ENCODE measurements at places on chromosomes 4 and X. TPM values are rescaled to one million over a fixed set of nuclear protein-coding genes. Genes with fewer than 3 reads are reported as not detected.

- DNase-seq: no peak
Measured at GRCh38 chr4:26937139-26937538, 76.5 kb downstream of the STIM2 start.

DNA sequence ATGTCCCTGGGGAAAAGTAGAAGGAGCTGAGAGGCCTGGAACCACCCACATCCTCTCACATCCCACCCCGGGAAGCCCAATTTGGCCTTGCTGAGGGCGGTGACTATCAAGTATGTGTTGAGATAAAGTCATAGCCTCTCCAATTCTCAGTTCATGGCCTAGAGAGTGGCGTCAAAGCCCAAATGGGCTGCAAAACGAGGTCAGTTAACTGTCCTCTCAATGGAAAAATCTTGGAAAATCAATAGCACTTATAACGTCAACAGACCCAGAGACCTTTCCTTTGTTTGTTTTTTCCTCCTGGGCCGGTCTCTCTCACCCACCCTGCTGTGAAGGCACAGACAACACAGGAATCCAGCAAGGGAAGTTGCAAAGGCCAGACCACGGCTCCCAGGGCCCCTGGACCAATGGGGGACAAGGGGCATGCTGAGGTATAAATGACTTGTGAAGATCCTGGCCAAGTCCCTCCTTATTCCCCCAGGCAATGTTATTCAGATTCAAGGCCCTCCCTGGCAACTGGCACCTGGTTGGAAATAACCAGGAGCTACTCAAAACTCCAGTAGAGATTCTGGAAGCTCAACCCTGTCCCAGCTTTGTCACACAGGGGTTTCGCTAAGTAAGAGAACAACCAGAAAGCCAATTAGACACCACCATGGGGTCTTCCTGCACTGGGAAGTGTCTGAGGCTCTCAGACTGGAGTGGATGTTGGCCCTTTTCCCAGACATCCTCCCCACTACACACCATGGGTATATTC lies 38.6 kb downstream of the TSC22D3 start:
- no peak for DNase-seq

GRCh38 chrX:144732588-144732987 lies 514.7 kb upstream of the SPANXN1 start:
- DNase-seq: no peak

DNA sequence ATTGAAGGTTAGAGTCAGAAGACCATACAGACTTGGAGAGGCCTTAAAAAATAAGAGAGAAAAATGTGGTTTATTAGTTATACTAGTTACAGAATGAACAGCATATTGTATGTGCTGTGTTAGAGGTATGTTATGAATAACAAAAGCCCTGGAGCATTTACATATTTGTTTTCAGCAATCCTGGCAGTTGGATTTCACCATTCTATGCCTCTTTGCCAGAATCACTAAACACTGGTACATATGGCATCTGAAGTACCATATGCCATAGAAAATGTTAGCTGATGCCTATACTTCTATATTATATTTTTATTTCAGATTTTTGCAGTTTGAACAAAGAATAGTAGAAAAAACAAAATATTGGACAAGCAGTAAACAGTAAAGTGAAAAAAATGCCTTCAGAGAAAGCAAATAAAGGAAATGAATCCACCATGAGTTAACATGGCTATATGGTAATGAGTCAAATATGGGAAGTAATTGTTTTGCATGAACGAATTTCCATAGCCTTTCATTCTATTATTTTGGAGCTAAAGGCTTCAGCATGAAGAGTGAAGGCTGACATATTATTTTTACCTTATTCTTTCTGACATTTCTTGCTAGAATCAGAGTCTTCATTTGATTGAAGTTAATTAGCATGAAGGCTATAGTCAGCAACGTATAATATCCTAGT lies 41.9 kb upstream of the PRDM8 start:
- DNase-seq: no peak

The AGTR2 gene
- not detected for total RNA-seq

- DNase-seq: no peak
Measured at GRCh38 chrX:78759081-78759480, 11.6 kb downstream of the LPAR4 start.

- no peak for DNase-seq
Measured at GRCh38 chr4:146072376-146072775, 103.1 kb upstream of the LSM6 start.

GRCh38 chrX:131739823-131740222 lies 195.9 kb downstream of the OR13H1 start:
- DNase-seq: no peak

DNA sequence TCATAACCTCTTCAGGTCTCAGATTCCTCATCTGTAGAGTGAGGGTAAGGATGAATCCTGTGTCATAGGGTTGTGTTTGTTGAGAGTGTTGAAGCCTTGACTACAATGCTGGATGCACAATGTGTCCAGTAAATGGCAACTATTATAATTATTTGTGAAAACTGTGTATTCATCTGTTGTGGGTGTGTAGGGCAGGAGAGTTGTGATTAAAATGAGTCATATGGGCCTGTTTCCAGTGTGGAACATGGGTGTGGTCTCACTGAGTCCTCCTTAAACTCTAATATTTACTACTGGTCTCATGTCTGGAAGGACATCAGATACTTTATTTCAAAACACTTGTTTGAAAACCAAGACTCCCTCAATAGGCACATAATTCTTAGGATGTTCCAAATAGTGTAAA lies 208.5 kb upstream of the CASK start:
- DNase-seq: no peak

DNA sequence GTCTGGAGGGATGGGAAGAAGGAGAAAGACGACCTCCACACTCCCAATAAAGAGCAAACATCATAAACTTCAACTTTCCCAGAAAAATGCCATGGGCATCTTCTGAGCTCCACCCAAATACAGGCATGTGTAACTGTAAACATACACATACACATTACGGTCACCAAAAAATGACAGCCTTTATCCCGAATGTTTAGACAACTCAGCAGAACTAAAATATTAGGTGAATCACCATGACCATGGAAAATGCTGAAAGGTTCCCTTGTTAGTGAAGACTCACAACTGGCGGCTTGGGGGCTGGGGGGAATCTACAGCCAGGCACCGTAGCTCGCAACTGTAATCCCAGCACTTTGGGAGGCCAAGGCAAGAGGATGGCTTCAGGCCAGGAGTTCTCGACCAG lies 33.0 kb downstream of the PRKX start:
- DNase-seq: no peak

The SLC6A8 gene
- 48.1 TPM for total RNA-seq

- DNase-seq: no peak
Measured at GRCh38 chrX:12617241-12617640, 174.0 kb upstream of the PRPS2 start.

GRCh38 chr4:2360396-2360730 lies 58.1 kb downstream of the ZFYVE28 start:
- no peak for DNase-seq

DNA sequence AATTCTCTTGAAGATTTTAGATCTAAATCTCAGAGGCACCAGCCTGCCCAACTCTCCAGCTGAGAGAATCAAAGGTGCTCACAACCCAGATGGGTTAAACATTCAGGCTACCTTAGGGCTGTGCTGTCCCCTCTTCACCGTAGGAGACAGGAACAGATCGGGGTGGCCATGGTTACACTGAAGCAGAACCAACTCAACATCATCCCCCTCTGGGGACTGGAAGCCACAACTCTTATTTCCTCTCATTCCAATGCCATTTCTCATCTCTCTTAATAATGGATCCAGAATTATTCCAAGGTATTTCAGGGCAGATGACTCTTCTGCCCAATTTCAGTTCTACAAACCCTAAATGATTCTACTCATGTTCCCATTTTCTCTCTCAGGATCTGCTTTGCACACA lies 109.7 kb downstream of the NKX6-1 start:
- DNase-seq: no peak

GRCh38 chr4:95798727-95799126 lies 41.2 kb upstream of the PDHA2 start:
- no peak for DNase-seq

The CFAP47 gene
- total RNA-seq: 0.19 TPM

Measured in SK-MEL-5 (cell line).